Activated CD4-positive, alpha-beta T cell treated with anti-CD3 and anti-CD28 coated beads, Interleukin-2, amount 50 U/mL, for 4 hours (primary cell): ENCODE measurements at places on chromosomes 3 and 15.

DNA sequence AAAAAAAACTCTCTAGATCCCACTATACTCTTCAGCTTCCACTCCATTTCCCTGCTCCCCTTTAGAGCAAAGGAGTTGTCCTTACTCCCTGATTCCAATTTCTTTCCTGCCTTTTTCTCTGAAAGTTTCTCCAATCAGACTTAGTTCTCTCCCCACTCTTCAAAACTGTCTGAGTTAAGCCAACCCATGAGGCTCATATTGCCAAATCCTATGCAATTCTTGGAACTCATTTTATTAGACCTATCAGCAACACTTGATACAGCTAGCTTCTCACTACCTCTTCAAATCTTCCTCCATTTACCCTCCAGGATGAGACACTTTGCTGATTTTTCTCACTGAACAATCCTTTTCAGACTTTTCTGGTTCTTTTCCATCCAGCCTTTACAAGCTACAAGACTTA is 233.1 kb downstream of the THRB start:
- DNase-seq = no peak

DNA sequence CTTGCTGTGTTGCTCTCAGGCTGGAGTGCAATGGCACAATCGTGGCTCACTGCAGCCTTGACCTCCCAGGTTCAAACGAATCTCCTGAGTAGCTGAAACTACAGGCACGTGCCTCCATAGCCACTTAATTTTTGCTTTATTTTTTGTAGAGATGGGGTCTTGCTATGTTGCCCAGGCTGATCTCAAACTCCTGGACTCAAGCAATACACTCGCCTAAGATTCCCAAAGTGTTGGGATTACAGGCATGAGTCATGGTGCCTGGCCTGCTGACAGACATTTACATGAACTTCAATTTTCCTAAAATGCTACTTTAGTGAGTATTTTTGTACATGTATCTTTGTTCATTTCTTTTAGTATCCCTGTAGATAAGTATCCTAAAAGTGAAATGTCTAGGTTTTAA is 132.3 kb downstream of the SUCLG2 start:
- DNase-seq = no peak

DNA sequence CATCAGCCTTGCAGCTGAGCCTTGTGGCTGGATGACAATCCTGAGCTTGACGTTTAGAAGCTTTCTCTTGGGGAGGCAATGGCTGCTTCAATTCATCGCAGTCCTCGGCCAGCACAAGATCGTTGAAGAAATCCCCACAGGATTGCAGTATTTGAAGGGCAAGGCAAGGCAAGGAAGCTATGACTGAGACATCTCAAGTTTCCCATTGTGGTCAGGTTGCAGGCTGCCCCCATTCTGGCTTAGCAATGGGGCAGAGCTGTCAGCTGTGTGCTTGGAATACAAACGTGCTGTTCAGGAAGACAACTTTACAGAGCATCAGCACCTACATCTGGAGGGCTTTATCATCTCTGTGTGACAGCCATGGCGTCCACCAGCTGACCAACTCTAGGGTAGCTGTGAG is 275.9 kb upstream of the TBL1XR1 start:
- no peak for DNase-seq

DNA sequence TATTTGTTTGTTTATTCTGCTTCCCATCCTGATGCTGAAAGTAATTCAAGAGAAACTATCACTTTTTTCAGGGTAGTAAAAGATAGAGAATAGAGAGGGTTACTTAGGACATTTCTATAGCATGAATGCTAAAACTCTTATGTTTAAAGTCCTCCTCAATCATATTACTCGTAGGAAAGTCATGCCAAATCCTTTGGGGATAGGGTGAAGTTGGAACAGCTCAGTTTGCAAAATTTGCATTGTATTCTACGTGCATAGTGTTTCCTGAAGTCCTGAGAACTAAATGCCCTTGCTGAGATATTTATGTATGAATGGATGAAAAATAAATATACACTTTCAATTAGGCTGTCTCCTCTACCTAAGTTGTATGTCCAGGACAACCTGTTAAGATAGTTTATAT is 14.6 kb downstream of the PLSCR5 start:
- no peak for DNase-seq

- DNase-seq = no peak
Measured at GRCh38 chr3:189498995-189499704, 132.0 kb upstream of the TP63 start.

- DNase-seq = no peak
Measured at GRCh38 chr3:143604402-143605185, 243.7 kb downstream of the SLC9A9 start.

GRCh38 chr15:91849180-91849579 is 4.3 kb upstream of the SLCO3A1 start:
- DNase-seq = no peak

DNA sequence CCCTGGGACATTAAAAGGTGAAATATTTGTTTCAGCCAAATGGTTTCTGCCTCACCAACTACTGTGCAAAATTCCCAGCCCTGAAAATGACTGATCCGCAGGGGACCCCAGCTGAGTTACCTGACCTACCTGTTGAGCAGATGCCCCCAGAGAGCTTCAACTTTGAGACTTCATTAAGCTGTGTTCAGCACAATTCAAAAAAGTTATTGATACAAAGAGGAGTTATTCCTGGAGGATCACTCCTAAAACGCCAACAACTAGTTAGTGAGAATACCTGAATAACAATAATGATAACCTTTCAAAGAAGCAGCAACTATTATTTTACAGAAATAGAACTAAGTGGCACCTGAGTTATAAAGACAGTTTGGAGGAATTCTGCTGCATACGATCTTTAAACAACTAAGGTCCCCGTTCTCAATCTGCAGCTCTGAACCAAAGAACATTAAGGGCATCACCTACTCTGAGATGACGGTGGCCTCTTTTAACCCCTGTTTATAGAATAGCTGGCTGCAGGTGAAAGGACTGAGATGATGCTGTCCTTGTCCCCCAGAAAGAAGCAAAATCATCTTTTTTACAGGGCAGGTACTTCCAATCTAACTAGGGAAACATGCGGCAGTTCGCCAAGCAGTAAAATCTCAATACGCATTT is 659 bp downstream of the GADL1 start:
- DNase-seq = no peak

GRCh38 chr3:58688574-58688973 is 22.0 kb upstream of the FAM3D start:
- no peak for DNase-seq
